Skin of body (tissue), 3 donors: ENCODE measurements at places on chromosomes 3 and 15. TPM values are rescaled to one million over a fixed set of nuclear protein-coding genes. Genes with fewer than 3 reads are reported as not detected.

SUSD5 gene
- total RNA-seq: 3.3 TPM

POLR2M gene
- 273 TPM for total RNA-seq

BOC gene
- 70.1 TPM for total RNA-seq

LMLN gene
- 5.2 TPM for total RNA-seq

SV2B gene
- 1.5 TPM for total RNA-seq

DUOXA2 gene
- total RNA-seq: not detected

VPS18 gene
- 12.5 TPM for total RNA-seq

ITIH1 gene
- total RNA-seq: 1.3 TPM

PATL2 gene
- total RNA-seq: 0.79 TPM

MYL3 gene
- total RNA-seq: 23.7 TPM

MASP1 gene
- total RNA-seq: 26.5 TPM

RASGRP1 gene
- total RNA-seq: 4.5 TPM

EPHA3 gene
- total RNA-seq: 11.0 TPM

CA12 gene
- 4.3 TPM for total RNA-seq

SAMD7 gene
- not detected for total RNA-seq

SLC38A3 gene
- 0.79 TPM for total RNA-seq

CPNE4 gene
- 0.20 TPM for total RNA-seq

CP gene
- total RNA-seq: 1.1 TPM

GOLGA8G gene
- not detected for total RNA-seq

GABRR3 gene
- not detected for total RNA-seq

RTP1 gene
- not detected for total RNA-seq

CSPG5 gene
- 1.2 TPM for total RNA-seq

CCDC39 gene
- not detected for total RNA-seq

FBXW12 gene
- total RNA-seq: not detected

RASGRF1 gene
- total RNA-seq: 0.30 TPM

POLQ gene
- total RNA-seq: 3.7 TPM

GOLGA8S gene
- total RNA-seq: 0.10 TPM

CRABP1 gene
- total RNA-seq: 9.0 TPM

A4GNT gene
- total RNA-seq: not detected

CACNA2D3 gene
- total RNA-seq: 1.2 TPM

SGO1 gene
- total RNA-seq: 4.4 TPM

GPR176 gene
- 10.3 TPM for total RNA-seq

CFAP100 gene
- total RNA-seq: not detected

ST8SIA2 gene
- total RNA-seq: 3.2 TPM

ST6GAL1 gene
- 16.7 TPM for total RNA-seq

ESYT3 gene
- total RNA-seq: 7.9 TPM

LMAN1L gene
- total RNA-seq: 0.20 TPM

DPPA2 gene
- not detected for total RNA-seq

ATP2B2 gene
- total RNA-seq: 0.69 TPM

EXD1 gene
- not detected for total RNA-seq

GORASP1 gene
- 29.9 TPM for total RNA-seq

PAK6 gene
- 8.4 TPM for total RNA-seq

MAP1A gene
- 14.3 TPM for total RNA-seq

ARHGEF26 gene
- total RNA-seq: 13.8 TPM

RAD54L2 gene
- 18.7 TPM for total RNA-seq

CNTN6 gene
- total RNA-seq: 1.9 TPM

ROBO2 gene
- 42.3 TPM for total RNA-seq

ARL14 gene
- not detected for total RNA-seq

CAMK2N2 gene
- total RNA-seq: not detected

TNFSF10 gene
- 19.8 TPM for total RNA-seq

PLSCR5 gene
- total RNA-seq: not detected

MME gene
- total RNA-seq: 55.5 TPM

MUC20 gene
- 2.5 TPM for total RNA-seq

LDHAL6B gene
- total RNA-seq: not detected

C3orf49 gene
- not detected for total RNA-seq

DAZL gene
- not detected for total RNA-seq
